ENCODE measurements at places on chromosomes 1 and 21. TPM values are rescaled to one million over a fixed set of nuclear protein-coding genes. Genes with fewer than 3 reads are reported as not detected.
A peak's percentile ranks its signal among the peaks of the same experiment; 100 is the strongest.

DNA sequence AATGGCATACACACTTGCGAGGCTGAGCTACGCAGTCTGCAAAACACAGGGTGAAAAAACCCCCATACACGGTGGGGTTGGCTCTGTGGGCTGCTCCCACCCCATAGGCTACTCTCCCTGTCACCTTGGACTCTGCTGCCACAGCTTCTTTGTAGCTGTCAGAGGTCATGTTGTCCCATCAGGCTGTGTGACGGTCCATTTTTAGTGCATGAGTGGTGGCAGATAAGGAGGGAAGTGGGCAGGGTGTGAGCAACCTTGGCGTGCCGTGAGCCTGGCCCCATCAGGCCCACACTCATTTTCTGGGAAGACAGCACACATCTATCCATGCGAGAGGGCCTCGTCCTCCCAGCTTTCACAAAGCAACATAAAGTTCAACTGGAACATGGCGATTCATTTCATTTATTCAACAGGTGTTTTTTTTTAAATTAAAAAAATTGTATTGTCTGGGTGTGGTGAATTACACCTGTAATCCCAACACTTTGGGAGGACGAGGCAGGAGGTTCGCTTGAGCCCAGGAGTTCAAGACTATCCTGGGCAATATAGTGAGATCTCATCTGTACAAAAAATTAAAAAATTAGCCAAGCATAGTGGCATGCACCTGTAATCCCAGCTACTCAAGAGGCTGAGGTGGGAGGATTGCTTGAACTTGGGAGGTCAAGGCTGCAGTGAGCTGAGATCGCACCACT lies 9.5 kb downstream of the GPR137B start:
- no peak overlapping the region for H3K4me3 ChIP-seq
- H3K36me3 ChIP-seq: no peaks in the 10 kb centered on the region
- DNase-seq: peak; percentile 38

DNA sequence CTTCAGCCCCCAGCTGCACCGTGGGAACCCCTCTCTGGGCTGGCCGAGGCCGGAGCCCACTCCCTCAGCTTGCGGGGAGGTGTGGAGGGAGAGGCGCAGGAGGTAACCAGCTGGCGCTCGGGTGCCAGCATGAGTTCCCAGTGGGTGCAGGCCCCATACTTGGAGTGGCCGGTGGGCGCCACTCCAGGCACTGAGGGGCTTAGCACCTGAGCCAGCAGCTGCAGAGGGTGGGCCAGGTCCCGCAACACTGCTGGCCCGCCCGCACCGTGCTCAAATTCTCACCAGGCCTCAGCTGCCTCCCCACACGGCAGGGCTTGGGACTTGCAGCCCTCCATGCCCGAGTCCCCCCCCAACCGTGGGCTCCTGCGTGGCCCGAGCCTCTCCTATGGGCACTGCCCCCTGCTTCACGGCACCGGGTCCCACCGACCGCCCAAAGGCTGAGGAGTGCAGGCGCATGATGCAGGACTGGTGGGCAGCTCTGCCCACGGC lies 47.2 kb downstream of the LRRC53 start:
- DNase-seq: no peak
- H3K27me3 ChIP-seq: no peaks in the 10 kb centered on the region
- no peak overlapping the region for H3K4me3 ChIP-seq
- no peak overlapping the region for H3K27ac ChIP-seq
- H3K36me3 ChIP-seq: no peaks in the 10 kb centered on the region

- H3K4me3 ChIP-seq: no peak overlapping the region
- H3K4me1 ChIP-seq: no peaks in the 10 kb centered on the region
- no peak for DNase-seq
- peaks cover 9% of the 10 kb centered on the region for H3K27me3 ChIP-seq
- H3K36me3 ChIP-seq: no peaks in the 10 kb centered on the region
These were observed 14.0 kb upstream of the PKP1 start for GRCh38 chr1:201269281-201269680.

Gene MAP3K21
- 0.17 TPM for total RNA-seq

Gene MPL
- 0.89 TPM for total RNA-seq

Gene CD53
- 55.2 TPM for total RNA-seq

Gene DENND2C
- 3.6 TPM for total RNA-seq
